Amygdala (tissue), 56 donors: ENCODE measurements at places on chromosomes 5 and 9.

- no peak for DNase-seq
Observed at GRCh38 chr5:115857057-115857479, 15.3 kb downstream of the AP3S1 start.

DNA sequence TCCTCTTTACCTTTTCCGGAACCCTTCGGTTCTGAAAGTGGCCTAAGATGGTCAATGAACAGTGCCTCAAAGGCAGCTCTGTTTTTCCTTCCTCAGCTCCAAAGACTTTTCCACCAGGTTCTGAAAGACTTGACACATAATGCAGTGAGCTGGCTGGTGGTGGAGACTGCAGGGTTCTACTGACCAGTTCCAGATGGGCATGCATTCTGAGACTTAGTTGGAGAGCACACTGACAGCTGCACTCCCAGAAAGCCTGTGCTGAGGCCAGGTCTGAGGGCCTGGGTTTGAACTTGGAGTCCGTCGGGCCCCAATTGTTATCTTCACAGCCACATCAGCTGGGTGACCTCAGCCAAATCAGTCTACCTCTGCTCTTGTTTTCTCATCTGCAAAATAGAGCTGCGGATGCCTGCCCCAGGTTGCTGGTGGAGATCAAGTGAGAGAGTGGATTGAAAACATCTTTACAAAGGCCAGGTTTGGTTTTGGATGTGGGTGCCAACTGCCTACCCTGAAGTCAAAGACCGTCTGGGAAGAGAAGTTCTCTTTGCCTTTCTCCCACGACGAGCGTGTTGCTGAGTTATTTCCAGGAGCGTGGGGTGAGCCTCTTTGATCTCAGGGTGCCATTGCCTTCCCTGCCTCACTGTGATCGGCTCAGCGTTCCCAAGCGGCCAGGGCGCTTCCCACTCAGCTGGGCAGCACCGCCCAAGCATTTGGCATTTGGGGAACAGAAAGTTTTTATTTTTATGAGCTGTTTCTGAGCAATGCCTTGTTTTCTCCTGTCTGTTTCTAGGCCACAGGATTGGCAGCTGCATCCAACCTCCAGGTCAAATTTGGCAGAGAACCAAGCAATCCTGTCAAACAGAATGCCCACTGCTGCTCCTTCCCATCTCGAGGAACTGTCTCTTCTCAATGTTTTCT is 54.9 kb downstream of the RAD23B start:
- no peak for DNase-seq

- no peak for DNase-seq
Observed at GRCh38 chr5:142283304-142283703, 41.5 kb downstream of the SPRY4 start.

DNA sequence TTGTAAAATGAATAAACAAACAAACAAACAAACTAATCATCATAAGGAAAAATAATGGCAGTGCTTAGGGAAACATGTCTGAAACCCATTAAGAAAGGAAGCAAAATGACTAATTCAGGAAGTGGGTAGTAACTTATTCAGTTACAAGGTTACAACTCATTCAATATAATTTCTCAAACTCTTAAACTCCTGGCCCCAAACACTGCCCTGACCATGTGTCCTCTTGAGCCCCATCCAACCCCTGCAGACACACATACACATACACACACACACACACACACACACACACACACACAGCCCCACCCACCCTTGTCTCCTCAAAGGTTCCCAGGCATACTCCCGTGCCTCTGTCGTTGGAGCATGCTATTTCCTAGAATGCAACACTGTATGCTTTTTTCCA is 193.9 kb downstream of the SEC61B start:
- no peak for DNase-seq

DNA sequence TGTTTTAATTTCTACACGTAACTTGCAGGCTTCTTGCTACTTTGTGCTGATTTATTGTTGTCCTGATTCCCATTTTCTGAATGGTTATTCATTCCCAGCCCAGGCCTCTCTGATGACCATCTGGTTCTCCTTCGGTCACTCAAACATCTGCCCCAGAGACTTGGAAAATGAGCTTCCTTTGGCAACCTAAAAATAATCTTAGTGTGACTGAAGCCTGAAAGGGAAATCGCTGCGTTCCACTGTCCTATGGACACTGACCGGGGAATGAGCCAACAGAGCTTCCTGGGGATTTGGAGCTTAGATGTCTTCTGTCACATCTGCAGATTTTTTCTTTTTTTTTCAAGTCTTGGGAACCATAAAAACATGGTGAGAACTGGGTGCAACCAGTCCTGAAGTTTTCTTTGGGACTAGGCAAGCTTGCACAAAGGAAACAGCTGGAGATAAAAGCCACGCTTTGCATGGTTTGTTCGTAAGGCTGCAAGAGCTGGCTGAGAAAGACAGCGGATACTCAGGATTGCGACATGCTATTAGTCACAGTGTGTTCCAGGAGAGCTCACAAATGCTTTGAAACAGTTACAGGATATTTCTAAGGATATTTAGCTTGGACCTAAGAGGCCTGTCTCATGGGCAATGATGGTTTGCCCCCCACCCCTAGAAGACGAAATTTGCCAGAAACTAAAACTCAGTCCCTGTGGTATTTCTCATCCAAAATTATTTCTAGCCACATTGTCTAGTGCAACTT is 146.2 kb downstream of the GOLPH3 start:
- no peak for DNase-seq

GRCh38 chr5:10762776-10763500 is 1.9 kb upstream of the DAP start:
- DNase-seq, result no peak

DNA sequence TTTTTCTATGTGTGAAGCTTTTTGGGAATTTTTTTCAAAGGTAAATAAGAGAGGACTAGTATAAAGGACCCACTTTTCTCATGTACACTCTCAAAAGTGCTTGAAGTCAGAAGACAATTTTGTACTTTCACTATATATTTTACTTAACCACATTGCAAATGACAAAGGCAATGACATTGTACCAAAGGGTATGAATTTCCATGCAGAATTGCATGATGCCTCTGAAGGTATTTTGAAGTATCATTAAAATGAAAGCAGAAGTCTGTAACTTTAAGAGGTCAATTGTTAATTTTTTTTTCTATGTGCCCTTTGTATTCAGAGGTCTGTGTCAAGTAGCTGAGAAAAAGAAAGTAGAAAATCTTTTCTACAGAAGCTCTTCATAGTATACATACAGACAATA is 84.7 kb downstream of the ST8SIA4 start:
- DNase-seq, result no peak

GRCh38 chr9:86639287-86639686 is 285.1 kb upstream of the TUT7 start:
- no peak for DNase-seq

DNA sequence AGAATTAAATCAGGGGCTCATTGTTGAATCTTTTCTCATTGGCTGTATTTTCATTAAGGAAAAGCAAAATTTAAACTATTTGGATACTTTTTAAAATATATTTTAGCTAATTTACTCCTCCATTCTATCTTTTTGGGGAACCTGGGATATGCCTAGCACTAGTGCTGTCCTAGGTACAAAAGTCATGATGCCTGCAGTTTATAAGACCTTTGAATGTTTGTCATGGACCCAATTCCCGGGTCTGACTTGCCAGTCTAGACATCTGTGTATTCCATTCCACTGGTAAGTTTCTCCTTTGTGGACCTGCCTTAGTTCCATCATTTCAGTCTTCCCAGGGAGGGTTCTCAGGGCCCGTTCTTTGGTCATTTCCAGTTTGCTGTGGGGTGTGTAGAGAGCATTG is 63.0 kb downstream of the WWC1 start:
- DNase-seq, result no peak

- no peak for DNase-seq
Observed at GRCh38 chr5:157925786-157926671, 67.1 kb upstream of the CLINT1 start.

GRCh38 chr9:76613150-76613781 is 151.0 kb upstream of the PCA3 start:
- DNase-seq, result no peak

DNA sequence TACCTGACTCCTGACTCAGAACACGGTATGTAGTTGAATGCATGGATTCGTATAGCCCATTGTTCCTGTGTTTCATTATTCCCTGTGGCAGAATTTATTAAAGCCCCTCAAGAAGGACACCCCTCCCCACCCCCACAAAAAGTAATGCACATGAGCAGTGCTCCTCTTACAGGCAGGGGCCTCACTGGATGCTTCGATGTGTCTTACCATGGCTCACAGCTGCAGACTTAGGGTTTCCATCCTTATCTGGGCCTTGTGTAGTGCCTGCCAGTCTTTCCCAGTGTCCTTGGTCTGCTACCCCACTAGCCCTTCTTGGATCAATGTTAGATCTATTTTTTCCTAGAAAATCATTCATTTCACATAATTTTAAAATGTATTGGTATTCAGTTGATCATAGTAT is 14.9 kb downstream of the EXOSC3 start:
- DNase-seq, result no peak

- DNase-seq, result no peak
Observed at GRCh38 chr9:121207371-121207940, 5.8 kb upstream of the RAB14 start.

DNA sequence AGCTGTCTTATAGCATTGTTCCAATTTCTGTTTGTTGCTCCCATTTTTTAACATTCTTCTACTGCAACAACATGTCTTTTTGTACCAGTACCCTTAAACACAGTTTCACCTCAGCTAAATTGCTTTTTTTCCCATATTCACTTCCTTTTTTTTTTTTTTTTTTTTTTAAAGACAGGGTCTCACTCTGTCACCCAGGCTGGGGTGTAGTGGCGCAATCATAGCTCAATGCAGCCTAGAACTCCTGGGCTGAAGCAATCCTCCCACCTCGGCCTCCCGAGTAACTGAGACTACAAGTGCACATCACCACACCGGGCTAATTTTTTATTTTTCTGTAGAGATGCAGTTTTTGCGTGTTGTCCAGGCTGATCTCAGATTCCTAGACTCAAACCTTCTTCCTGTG is 161.3 kb downstream of the NIPBL start:
- DNase-seq, result no peak

GRCh38 chr5:142277796-142278195 is 47.0 kb downstream of the SPRY4 start:
- no peak for DNase-seq

DNA sequence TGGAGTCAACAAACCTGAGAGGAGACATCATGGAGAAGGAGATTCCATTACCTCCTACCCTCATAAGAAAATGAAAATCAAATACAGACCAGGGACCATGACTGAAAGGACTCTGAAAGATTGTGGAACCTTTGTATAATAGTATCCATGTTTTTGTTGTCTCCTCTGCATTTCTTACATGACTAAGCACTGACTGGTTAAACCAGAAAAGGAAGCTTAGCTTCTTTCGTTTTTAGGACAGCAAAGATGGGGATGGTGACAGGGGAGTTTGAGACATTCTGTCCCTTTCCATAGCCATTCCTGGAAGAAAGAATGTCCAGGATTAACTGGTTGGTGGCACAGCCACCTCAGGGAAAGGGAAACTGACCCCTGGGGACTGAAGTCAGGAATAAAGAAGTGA is 22.2 kb downstream of the ITGA1 start:
- no peak for DNase-seq

GRCh38 chr9:115637661-115638060 is 515.9 kb upstream of the PAPPA start:
- DNase-seq, result no peak

GRCh38 chr5:106363578-106363977 is 1307.2 kb downstream of the EFNA5 start:
- no peak for DNase-seq

DNA sequence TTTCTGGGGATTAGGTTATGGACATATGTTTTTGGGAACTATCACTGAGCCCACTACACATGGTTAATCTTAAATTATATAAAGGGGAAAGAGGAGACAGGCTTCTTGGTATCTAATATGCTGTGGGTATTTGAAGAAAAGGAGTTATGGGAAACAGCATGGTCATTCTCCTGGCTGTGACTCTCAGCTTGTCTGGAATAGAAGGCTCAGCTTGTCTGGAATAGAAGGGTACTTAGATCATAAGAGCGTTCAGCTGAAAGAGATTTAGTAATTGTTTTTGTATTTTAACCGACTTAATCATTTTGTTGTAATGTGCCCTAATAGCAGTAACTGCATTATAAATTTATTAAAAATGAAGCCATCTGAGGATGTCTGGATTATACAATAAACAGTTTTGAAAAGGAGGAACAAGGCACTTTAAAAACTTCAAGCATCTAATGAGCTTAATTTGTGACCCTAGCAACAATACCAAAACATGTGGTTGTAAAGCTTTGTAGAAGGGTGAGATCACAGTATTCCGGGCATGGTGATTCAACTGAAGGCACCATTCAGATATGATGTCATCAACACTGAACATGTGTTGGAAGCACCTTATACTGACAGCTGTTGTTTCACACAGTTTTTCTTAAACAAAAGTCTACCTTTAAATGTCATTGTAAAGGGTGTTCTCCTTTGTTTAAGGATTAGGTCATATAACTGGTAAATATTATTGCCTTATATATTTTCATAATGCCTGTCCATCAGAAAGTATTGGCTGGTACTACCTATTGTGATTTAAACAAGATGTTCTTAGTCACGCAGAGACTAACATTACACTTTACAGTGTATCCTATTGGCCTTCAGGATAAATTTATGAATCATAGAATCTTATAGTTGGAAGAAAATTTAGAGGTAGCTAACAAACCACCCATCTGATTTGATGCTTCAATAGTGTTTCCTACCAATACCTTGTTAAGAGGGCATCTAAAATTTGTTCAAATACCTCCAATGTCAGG is 2174.1 kb upstream of the WWC1 start:
- DNase-seq, result no peak

GRCh38 chr5:64691291-64691690 is 988 bp downstream of the SHISAL2B start:
- no peak for DNase-seq

DNA sequence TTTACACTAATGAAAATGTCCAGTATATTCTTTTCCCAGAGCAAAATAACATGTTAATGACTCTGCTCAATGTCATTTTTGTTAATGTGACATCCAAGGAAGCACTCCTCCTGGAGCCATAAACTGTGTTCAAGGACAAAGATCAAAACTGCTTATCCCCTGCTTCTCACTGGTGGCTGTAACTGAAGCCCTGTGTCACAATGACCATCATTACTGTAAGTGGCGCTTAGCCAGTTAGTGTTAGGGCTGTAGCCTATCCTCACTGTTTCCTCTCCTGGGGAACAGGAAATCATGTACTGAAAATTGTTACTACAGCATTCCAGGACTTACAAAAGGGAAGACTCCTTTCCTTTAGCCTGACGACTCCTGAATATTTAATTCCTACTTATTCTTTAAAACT is 71.7 kb upstream of the COX7C start:
- DNase-seq, result no peak
